ENCODE measurements at places on chromosomes 5 and 9.

DNA sequence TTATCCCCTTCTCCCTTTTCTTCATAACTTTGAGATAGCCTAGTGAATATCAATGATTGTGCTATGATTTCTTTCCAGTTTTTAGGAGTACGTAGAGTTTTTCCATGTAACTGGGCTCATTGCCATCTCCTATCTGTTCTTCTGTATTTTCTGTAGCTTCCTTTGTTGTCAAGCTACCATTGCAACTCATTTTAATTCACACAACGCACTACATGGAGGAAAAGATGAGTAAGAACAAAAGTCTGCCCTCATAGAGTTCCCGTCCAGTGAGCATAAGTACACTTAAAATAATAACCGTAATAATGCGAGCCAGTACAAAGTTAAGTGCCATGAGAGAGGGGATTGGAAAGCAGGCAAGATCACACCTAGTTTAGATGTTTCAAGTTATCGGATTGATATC is 177.7 kb downstream of the PAM start:
- no peak for DNase-seq

GRCh38 chr9:130240410-130241197 is 25.0 kb upstream of the HMCN2 start:
- peak; percentile 34 for DNase-seq

DNA sequence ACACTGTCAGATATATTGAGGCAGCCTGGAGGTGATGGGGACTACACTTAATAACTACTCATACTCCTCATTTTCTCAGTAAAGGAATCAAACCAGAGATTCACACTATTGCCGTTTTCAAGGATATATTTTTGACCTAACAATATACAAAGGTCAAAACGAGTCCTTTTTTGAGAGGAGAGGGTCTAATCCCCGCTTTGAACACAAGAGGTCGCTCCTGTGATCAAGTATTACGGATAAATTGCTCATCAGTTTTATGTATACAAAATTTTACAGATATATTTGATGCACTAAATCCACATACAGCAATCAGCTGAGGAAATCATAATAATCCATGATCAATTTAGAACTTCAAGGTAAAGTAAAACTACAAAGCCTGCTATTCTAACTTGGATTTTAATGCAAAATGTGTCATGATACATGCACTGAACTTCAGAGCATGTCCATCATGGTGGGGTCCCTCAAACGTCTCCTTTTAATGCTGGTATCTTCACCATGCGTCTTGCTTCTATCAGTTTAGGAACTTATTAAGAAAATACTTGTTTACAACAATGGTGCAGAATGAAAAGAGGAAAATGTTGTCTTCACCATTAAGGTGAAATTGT is 2.5 kb upstream of the ISL1 start:
- DNase-seq = no peak

DNA sequence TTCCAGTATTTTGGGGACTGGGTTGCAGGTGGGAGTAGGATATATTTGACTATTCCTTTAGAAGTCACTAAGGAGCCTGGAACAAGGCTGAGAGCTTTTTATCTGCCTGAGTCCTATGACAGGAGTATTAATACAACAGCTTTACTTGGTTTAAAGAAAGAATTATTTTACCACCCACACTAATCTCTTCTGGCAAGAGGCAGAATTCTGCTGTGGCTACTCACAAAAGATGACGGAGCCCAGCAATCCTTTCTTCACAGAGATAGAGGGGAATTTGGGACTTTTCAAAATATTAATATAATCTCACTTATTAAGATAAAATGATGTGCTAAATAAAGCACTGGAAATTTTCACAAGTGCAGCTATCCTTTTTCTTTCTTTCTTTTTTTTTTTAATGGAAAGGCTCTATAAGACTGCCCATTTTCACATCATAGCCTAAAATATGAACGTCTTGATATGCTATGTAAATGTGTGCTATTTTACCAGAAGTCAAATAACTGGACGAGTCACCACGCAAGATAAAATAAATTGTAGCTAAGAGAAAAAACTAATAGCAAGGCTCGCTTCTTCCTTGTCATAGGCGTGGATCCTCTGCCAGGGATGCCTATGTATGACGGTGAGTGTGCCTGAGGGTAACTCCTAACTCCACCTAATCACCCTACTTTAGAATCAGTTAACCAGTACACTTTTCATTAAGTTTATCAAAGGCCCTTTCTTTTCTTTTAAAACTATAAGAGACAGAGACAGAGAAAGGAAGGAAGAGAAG is 76.3 kb downstream of the ZNF608 start:
- DNase-seq = no peak

DNA sequence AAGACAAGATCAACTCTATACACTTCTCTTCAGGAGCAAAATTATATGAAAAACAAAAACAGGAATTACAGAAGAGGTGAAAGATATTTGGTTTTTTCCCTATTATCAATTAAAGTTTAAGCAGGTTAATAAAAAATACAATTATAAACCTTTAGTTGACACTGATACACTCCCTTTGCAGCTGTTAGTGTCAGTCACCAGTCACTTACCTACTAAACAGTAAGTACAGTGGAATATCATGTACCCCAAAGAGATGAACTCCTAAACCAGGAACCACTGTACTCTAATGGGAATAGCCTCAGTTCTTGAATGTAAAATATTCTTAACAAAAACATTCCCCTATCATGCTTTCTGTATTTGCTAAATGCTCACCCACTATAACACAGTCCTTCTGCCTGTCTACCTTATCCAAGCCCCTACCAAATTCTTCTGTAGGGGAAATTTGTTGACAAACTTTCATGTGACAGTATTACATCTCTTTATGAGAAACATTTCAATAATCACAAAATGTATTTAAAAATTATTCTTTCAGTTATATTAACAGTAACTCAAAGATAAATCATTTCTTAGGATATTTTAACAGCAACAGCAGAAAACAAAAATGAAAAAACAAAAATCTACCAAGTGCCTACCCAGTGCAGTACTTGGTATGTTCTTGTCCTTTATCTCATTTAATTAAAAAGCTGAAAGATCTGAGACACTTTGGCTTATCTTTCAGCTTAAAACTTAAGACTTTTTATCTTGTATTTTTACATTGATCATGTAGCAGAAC is 212.8 kb downstream of the MLLT3 start:
- no peak for DNase-seq

DNA sequence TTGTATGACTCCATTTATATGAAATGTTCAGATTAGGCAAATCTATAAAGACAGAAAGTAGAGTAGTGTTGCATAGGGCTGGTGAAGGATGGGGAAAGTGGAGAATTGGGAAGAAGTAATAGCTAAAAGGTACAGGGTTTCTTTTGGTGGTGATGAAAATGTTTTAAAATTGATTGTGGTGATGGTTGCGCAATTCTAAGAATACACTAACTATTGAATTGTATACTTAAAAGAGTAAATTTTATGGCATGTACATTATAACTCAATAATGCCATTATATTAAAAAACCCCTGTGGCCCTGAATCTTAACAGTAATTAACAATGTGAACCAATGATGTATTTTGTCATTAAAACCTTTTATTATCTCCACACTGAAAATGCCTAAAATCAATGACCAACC is 20.4 kb upstream of the DMAC1 start:
- no peak for DNase-seq

GRCh38 chr9:86464242-86464641 is 110.0 kb upstream of the TUT7 start:
- DNase-seq = no peak

- no peak for DNase-seq
Measured at GRCh38 chr5:57032151-57032551, 80.2 kb upstream of the MIER3 start.

- DNase-seq = no peak
Measured at GRCh38 chr5:130710596-130710995, 454.5 kb downstream of the HINT1 start.

DNA sequence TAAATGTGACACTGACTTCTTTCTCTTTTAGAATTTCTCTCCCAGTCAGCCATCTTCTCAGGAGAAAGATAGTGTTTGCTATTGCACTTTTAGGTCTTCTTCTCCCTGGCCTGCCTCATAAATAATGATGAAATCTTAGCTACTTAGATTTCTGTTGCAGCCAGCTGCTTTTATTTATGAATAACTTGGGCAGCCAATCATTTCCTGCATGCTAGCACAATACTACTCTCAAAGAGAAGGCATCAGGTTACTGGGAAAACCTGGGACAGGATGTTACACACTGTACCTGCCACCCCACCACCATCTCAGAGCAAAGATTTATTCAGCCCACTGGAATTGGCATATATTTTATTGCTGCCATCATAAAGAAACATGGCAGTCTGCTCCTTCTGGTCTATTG is 266.6 kb downstream of the PRELID2 start:
- DNase-seq = no peak

- no peak for DNase-seq
Measured at GRCh38 chr5:132408965-132409364, 39.5 kb downstream of the SLC22A5 start.

GRCh38 chr9:94949370-94949769 is 222.9 kb downstream of the AOPEP start:
- no peak for DNase-seq

DNA sequence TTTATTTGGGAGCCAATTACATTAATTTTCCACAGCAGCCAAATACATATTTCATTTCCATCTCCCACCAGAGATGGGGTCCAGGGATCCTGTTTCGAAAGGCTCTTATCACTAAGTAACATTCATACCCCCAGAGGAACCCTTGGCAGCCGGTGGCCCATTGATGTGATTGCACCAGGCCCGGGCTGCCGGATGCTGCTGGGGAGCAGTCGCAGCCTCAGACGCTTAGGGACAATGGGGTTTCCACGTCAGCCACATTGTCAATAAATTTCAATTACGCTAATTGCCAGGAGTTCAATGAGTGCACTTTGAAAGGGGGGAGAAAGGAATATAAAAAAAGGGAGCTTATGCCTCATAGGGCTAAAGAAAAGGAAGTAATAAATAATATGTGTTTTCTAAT is 478.8 kb upstream of the ADAMTS16 start:
- no peak for DNase-seq

DNA sequence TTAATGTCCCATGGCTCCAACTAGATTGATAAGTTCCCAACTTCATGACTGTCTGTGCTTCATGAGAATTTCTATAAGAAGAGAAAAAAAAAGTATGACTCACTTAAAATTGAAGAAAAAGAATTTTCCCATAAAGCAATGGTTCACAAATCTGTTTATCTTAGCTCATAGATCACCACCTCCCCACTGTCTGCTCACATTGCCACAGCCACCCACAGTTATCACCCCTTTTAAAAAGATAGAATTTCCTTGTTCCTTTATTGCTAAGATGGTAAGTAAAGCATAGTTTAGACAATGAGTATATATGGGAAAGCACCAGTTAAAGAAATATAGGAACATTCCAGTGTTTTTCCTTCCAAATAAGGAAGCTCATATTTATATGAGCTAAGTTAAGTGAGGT is 67.1 kb downstream of the ALDH7A1 start:
- DNase-seq = no peak

GRCh38 chr9:15246708-15247107 is 60.3 kb downstream of the TTC39B start:
- DNase-seq = no peak

- DNase-seq = no peak
Measured at GRCh38 chr5:2432076-2432920, 319.2 kb downstream of the IRX2 start.

GRCh38 chr9:104025945-104026344 is 68.2 kb upstream of the SMC2 start:
- no peak for DNase-seq

DNA sequence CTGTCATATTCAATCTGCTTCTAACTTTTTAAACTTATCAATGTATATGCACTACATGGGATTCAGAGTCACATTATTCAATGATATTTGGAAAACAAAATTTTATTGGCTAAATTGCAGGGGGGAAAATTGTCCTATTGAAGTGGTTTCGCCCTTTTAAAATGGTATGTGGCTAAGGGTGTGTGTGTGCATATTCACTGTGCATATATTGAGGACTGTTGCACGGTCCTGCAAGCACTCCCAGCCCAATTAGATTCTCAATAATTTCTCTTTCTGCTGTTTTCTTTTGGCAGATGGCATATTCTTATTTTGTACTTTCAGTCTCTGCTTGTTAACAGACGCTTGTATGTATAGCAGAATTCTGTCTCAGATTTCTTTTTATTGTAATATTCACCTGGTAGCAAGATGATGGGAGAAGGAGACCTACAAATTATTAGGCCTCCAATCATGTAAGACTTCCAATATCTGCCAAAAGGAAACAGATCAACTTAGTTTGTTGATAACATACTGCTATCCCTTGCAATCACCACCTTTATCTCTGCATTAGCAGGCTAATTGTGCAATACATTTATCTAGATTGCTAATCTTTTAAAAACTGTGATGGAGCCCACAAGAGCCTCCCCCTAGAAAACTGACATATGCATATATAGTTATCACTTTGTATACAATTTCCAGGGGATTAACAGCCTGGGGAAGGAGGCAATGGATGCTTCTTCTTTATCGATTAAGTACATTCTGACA is 411.5 kb downstream of the PLK2 start:
- DNase-seq = no peak

DNA sequence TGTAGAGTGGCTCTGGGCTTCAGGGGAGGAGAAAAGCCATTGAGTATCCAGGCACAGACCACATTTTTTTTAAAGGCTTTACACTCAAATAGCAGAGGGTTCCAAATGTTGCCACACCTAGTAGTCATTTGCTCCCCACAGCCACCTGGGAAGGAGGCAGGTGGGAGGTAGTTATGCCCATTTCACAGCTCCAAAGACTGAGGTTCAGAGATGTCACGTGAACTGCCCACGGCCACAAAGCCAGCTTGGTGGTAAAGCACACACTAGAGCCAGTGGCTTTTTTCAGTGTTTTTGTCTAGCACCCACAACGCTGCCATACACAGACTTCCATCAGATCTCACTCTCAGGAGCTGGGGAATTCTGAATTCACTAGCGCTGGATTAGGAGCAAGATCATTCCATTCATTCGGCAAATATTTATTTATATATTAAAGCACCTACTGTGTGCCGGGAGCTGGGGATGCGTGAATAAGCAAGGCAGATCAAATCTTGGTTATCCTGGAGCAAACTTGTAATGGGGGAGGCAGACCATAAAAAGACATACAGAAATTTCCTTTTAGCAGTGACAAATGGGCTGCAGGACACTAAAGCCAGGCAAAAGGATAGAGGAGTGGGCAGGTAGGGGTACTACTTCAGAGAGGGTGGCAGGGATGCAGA is 7.4 kb downstream of the WHRN start:
- DNase-seq = no peak

- DNase-seq = no peak
Measured at GRCh38 chr5:134110382-134110781, 4.1 kb upstream of the TCF7 start.

- DNase-seq = no peak
Measured at GRCh38 chr9:19946441-19947109, 157.7 kb upstream of the SLC24A2 start.

GRCh38 chr9:137136261-137136880 is 2.6 kb upstream of the GRIN1 start:
- DNase-seq = no peak

DNA sequence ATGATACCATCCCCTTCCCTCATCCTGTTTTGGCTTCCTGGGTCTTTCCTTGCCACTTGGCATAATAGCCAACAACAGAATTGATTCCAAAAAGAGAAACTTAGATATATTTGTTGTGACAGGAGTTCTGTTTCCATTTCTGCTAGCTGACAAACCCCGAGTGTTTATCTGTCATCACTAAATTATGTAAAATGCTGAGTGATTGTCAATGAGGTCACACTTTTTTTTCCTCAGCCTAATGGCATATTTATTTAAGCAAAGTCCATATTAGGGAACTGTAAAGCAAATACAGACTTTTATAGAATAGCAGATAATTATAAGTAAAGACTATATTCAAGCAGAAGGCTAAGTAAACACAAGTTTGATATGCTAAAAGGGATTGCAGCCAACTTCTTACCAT is 64.0 kb downstream of the RGS7BP start:
- DNase-seq = no peak
